ENCODE measurements at places on chromosomes 4 and X. TPM values are rescaled to one million over a fixed set of nuclear protein-coding genes. Genes with fewer than 3 reads are reported as not detected.

KLHL15 gene
- total RNA-seq, result 16.3 TPM

LRCH2 gene
- total RNA-seq, result 7.9 TPM

SUPT20HL1 gene
- total RNA-seq, result not detected

RAP2C gene
- 44.3 TPM for total RNA-seq

PROM1 gene
- not detected for total RNA-seq

SERTM2 gene
- total RNA-seq, result not detected

SOWAHB gene
- total RNA-seq, result 0.75 TPM

DNA sequence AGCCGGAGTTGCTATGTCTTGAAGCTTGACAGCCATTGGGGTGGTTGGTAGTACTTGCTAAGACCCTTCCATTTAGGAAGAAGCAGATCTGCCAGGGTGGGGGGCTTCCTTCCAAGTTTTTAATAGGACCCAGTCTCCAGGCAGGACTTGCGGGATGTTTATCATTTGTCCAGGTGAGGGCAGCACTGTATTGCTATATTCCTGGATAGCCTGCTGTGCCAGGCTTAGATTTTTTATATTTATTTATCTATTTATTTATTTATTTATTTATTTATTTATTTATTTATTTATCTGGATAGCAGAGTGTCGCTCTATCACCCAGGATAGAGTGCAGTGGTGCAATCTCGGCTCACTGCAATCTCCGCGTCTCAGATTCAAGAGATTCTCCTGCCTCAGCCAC, 87.4 kb upstream of the CT45A1 start:
- no peak for DNase-seq
- H3K27ac ChIP-seq, result no peak overlapping the region
- no peaks in the 10 kb centered on the region for H3K27me3 ChIP-seq
- no peak overlapping the region for H3K4me3 ChIP-seq
- H3K36me3 ChIP-seq, result no peaks in the 10 kb centered on the region

GRCh38 chrX:23013366-23013765, 13.6 kb downstream of the DDX53 start:
- H3K27me3 ChIP-seq, result no peaks in the 10 kb centered on the region
- H3K4me3 ChIP-seq, result no peak overlapping the region
- no peaks in the 10 kb centered on the region for H3K36me3 ChIP-seq
- no peak for DNase-seq
- H3K4me1 ChIP-seq, result peaks cover 2% of the 10 kb centered on the region

DNA sequence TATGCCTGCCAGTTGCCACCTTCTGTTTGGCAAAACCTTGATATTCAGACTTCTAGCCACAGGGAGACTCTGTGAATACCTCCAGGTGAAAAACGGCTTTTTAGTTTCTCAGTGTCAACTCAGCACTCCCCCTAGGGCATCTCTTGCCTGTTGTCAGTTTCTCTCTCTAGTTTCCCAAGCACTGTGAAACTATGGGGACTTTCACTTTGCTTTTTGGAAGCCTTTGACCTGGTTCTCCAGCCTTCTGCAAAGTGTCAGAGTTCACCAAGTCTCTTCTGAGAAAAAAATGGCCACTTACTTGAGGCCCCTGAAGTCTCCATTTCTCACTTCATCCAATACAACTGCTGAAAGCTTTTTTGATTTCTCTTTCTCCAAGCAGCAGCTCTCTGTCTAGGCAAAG, 521.5 kb downstream of the INPP4B start:
- DNase-seq, result no peak
- H3K27me3 ChIP-seq, result no peaks in the 10 kb centered on the region
- H3K36me3 ChIP-seq, result peaks cover 9% of the 10 kb centered on the region
- H3K4me3 ChIP-seq, result no peak overlapping the region
- H3K4me1 ChIP-seq, result no peaks in the 10 kb centered on the region
- no peak overlapping the region for H3K27ac ChIP-seq

GRCh38 chrX:124232523-124233201, 99.8 kb upstream of the TEX13D start:
- H3K27me3 ChIP-seq, result peaks cover 2% of the 10 kb centered on the region
- H3K4me3 ChIP-seq, result no peak overlapping the region
- DNase-seq, result no peak

DNA sequence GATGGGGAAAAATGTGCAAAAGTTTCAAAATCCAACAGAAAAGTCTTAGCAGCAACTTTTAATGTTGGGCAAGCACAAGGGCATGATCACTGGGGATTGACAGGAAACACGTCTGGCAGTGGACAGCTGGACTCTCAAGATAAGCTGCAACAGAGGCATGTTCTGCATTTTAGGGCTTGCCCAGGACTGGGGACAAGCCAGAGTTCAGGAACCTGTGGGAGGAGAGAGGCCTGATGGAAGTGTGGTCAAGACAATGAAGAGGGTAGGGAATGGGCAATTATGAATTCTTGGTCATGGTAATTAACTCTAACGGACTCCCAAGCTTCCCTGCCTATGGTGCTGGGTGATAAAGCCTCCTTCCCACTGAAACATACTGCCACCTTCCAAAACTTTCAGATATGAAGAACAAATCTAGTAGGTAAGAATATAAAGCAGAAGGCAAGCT, 48.4 kb downstream of the ANXA3 start:
- no peak overlapping the region for H3K27ac ChIP-seq
- DNase-seq, result no peak
- no peaks in the 10 kb centered on the region for H3K4me1 ChIP-seq
- H3K27me3 ChIP-seq, result peaks cover 6% of the 10 kb centered on the region
- H3K4me3 ChIP-seq, result no peak overlapping the region

DNA sequence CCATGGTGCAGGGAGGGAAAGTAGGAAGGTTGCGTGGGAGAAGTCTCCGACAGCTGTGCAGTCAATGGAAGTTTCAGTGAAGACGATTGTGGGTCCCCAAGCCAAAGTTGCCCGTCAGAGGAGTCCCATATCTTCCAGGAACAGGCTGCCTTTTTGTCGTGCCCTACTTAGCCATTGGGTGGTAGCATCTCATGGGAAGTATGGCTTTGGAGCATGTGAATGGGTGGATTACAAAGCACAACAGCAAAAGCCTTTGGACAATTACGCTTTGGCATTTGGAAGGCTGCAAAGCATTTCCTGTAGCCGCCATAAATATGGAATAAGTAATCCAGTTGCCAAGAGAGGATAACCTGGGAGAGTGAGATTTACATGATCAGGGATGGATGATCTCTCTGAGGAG, 300.7 kb upstream of the BOD1L1 start:
- H3K27ac ChIP-seq, result no peak overlapping the region
- DNase-seq, result no peak
- peaks cover 20% of the 10 kb centered on the region for H3K4me1 ChIP-seq
- peaks cover 4% of the 10 kb centered on the region for H3K36me3 ChIP-seq
- no peak overlapping the region for H3K4me3 ChIP-seq
- H3K27me3 ChIP-seq, result no peaks in the 10 kb centered on the region

DNA sequence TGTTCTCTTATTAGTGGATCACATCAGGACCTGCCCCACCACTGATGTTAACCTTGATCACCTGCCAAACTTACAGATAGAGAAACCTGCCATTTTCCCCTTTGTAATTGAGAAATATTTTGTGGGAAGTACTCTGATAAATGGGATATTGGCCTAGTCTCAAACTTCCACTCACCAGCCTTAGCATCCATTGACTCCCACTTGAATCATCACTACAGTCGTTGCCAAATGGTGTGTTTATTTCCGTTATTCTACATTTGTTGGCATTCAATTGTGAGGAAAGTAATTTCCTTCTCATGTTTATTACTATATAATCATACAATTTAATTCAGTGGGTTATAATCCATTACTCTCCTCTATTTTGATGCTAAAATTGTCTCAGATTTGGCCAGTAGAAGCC, 156.4 kb upstream of the CXCL13 start:
- DNase-seq, result no peak
- H3K36me3 ChIP-seq, result no peaks in the 10 kb centered on the region
- H3K27ac ChIP-seq, result no peak overlapping the region
- H3K4me3 ChIP-seq, result no peak overlapping the region

DNA sequence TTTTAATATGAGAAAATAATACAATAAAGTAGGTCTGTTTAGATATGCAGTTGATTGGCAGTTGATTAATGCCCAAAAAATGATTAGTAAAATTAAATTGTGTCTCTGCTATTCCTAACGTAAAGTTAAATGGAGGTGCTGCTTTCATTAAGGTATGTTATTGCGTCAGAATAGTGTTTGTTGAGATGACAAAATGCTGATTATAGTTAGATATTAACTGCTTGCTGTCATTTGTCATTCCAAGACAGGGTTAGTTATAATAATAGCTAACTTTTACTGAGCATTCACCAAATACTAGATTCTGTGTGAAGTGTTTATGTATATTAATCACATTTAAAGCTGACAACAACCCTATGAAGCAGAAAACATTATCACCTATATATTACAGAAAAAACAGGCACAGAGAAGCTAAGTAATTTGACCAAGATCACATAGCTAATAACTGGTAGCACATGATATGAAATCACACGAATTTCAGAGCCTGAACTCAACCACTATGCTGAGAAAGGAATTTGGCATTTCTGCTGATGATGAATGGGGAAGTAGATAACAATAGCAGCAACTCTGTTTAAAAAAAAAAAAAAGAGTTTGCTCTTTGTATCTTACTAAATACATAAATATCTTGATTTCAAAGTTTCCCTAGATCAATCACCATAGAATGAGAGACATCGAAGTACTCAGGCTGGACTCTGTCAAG, 59.7 kb upstream of the WDR44 start:
- DNase-seq, result no peak
- no peaks in the 10 kb centered on the region for H3K4me1 ChIP-seq
- H3K27ac ChIP-seq, result no peak overlapping the region
- no peak overlapping the region for H3K4me3 ChIP-seq

- no peaks in the 10 kb centered on the region for H3K36me3 ChIP-seq
- DNase-seq, result no peak
- H3K27ac ChIP-seq, result no peak within 1 kb of the TSS
- peak within 1 kb of the TSS; percentile 73 for H3K4me3 ChIP-seq
- peaks cover 14% of the 10 kb centered on the region for H3K27me3 ChIP-seq
- peaks cover 9% of the 10 kb centered on the region for H3K4me1 ChIP-seq
These were observed at the start of gene PAK3 for GRCh38 chrX:111095974-111096895. Gene PAK3 (plus strand): TSS chrX:111096191. CDS start chrX:111123104, 26,913 bp downstream.

DNA sequence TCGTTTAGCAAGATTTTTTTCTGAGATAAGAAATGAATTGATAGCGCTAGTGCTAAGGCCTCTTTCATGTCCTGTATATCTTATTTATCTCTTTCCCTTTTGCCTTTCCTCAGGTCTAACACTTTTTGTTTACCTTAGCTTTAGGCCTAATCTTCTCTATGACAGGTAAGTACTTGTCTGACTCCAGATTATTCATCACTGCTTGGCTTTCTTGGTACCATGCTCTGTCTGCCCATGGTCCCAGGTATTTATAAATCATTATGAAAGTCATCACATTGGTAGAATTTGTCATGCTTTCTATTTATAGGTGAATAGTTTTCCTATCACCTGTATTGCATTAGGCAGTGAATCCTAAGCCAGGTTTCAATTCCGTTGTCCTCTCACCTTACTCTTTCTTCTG, 99.5 kb upstream of the CTSO start:
- H3K4me3 ChIP-seq, result no peak overlapping the region
- H3K27ac ChIP-seq, result no peak overlapping the region
- peaks cover 12% of the 10 kb centered on the region for H3K27me3 ChIP-seq
- no peaks in the 10 kb centered on the region for H3K4me1 ChIP-seq

- peak overlapping the region; percentile 71 for H3K27ac ChIP-seq
- H3K4me1 ChIP-seq, result peaks cover 10% of the 10 kb centered on the region
- H3K4me3 ChIP-seq, result no peak overlapping the region
- no peaks in the 10 kb centered on the region for H3K36me3 ChIP-seq
- H3K27me3 ChIP-seq, result no peaks in the 10 kb centered on the region
These were observed 14.5 kb downstream of the MAGEA9B start for GRCh38 chrX:149572743-149573142.

- H3K4me3 ChIP-seq, result no peak overlapping the region
- H3K27ac ChIP-seq, result no peak overlapping the region
- no peak for DNase-seq
- peaks cover 65% of the 10 kb centered on the region for H3K27me3 ChIP-seq
- H3K4me1 ChIP-seq, result no peaks in the 10 kb centered on the region
These were observed 86.0 kb upstream of the WWC2 start for GRCh38 chr4:183012879-183013729.

- no peaks in the 10 kb centered on the region for H3K36me3 ChIP-seq
- H3K4me3 ChIP-seq, result no peak overlapping the region
- peaks cover 12% of the 10 kb centered on the region for H3K4me1 ChIP-seq
- H3K27me3 ChIP-seq, result no peaks in the 10 kb centered on the region
- no peak overlapping the region for H3K27ac ChIP-seq
- DNase-seq, result no peak
These were observed 100.7 kb upstream of the STX18 start for GRCh38 chr4:4642496-4643000.

DNA sequence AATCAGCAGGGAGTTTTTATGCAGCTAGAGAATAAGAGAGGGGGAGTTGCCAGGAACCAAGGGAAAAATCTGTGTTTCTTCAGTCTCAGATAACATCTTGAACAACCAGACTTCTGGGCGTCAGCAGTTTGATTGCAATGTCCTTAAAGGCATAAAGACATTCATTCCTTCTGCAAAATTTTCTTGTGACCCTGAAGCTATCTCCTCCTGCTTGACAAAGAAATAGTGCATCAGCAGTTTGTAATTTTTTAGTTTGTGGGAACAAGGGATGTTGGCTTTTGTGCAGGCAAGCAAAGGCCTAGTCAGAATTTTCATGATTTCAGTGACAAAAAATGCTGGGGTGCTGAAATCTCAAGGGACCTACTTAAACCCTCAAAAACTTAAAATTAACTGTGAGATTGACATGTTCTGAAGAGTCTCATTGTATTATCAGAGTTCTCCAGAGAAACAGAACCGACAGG, 125.8 kb upstream of the UNC5C start:
- no peak overlapping the region for H3K4me3 ChIP-seq
- DNase-seq, result no peak
- H3K27ac ChIP-seq, result no peak overlapping the region
- H3K27me3 ChIP-seq, result no peaks in the 10 kb centered on the region
- no peaks in the 10 kb centered on the region for H3K4me1 ChIP-seq

GRCh38 chr4:178339769-178340168, 897.5 kb upstream of the AGA start:
- H3K4me1 ChIP-seq, result no peaks in the 10 kb centered on the region
- H3K36me3 ChIP-seq, result no peaks in the 10 kb centered on the region
- no peaks in the 10 kb centered on the region for H3K27me3 ChIP-seq
- no peak overlapping the region for H3K27ac ChIP-seq
- DNase-seq, result no peak

- no peaks in the 10 kb centered on the region for H3K36me3 ChIP-seq
- no peak overlapping the region for H3K27ac ChIP-seq
- H3K27me3 ChIP-seq, result no peaks in the 10 kb centered on the region
- H3K4me3 ChIP-seq, result no peak overlapping the region
- no peaks in the 10 kb centered on the region for H3K4me1 ChIP-seq
These were observed 491.1 kb downstream of the PACRGL start for GRCh38 chr4:21191317-21191716.
